ENCODE measurements at places on chromosomes 2 and 18. TPM values are rescaled to one million over a fixed set of nuclear protein-coding genes. Genes with fewer than 3 reads are reported as not detected.

- DNase-seq = no peak
Measured at GRCh38 chr2:158045362-158045761, 56.3 kb upstream of the UPP2 start.

DNA sequence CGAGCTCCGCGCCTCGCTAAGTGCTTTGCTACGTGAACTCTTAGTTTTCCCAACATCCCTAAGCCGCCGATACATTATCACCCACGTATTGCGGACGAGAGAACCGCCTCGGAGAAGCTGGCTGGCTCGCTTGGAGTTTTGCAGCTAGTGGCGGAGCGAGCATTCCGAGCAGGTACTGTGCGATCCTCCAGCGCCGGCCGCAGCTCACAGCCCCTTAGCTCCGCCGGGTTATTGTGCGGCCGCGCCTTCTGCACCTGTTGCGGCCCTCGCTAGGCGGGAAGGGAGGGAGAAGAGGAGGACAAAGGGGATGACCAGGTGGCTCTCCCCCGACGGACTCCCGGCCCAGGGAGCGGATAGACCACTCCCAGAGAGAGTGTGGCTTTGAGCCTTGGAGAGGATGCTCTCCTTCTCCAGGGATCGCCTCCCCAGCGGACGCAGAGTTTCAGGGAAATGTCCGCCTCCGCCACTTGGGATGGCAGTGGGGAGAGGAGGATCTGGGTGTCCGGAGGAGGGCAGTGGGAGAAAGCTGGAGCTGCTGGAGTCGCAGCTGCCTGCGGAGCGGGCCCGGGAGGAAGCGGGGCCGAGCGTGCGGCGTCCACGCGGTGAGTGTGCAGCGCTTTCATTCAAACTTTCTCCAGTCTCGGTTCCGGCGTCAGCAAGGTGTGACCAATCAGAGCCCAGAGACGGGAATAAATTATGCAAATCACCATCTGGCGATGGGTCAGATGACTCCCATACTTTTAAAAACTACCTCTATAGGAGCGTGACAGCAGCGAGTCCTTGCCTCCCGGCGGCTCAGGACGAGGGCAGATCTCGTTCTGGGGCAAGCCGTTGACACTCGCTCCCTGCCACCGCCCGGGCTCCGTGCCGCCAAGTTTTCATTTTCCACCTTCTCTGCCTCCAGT, at the start of gene LIPG:
Gene LIPG, plus strand, starts transcription at position 769 of the 905 bp plus-strand sequence. CDS start 252 bp downstream, outside the sequence.
- DNase-seq = no peak

GRCh38 chr2:164243315-164243714, 378.0 kb downstream of the GRB14 start:
- no peak for DNase-seq

ZNF804A gene
- 0.05 TPM for polyA plus RNA-seq

DNA sequence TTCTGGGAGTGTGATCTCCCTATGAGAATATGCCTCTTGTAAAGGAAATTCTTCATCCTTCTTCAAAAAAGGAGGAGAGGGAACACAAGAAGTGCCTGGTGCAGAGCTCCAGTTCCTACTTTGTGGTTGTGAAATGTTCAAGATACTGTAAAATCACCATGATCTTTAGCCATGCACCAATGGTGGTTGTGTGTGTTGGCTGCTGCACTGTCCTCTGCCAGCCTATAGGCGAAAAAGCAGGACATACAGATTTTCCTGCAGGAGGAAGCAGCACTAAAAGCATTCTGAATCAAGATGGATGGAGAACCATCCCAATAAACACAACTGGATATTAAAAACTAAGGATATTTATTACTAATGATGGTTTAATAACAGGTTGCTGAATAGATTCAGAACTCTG, 6.2 kb upstream of the KLHL14 start:
- no peak for DNase-seq

DNA sequence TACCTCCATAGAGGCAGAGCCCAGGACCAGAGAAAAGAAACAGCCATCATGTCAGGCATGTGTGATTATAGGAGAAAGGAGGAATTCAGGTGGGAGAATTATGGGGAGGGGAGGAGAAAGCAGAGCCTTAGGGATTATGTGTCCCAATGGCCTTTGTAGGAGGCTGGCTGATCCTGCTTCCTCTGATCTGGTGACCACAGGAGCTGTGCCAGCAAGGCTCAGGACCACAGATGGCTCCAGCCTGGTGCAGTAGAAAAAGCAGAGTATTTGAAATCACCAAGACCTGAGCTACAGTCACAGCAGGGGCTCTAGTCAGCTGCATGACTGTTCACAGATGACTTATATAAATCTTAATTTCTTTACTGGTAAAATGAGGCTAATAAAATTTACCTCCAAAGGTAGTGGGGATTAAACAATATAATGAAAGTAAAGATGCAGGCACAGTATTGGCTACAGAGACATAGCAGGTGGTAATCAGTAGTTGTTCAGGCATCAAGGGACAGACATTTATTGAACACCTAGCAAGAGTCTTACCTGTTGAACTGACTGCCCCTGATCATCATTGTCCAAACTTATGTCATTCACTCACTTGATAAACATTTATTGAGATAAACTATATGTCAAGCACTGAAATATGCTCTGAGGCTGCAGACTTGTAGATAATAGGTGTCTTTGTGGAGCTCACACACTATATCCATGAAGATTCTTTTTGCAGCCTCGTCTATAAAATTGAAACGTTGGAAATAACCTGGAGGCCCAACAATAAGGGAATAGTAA, 121.3 kb downstream of the MYCN start:
- no peak for DNase-seq

DNA sequence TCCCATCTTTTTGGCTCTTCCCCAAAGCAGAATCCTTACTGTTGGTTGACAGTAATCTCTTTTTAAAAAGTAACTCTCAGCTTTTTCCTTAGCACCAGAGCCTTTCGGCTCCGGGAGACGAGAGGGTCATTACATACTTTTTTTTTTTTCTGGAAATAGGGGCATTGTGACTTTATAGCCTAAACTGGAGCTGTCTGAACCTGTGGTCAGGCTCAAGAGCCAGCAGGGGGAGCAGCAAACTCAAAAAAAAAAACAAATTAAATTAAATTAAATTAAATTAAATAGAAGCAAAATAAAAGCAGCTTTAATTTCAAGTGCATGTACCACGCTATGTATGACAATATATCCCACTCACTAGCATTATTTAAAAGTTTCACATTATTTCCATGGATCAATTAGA, 156.6 kb downstream of the DTNA start:
- DNase-seq = no peak

CD207 gene
- polyA plus RNA-seq = 0.22 TPM

BCL2L11 gene
- polyA plus RNA-seq = 26.6 TPM

RDH14 gene
- polyA plus RNA-seq = 46.3 TPM

- DNase-seq = no peak
Measured at GRCh38 chr18:56083523-56084287, 495.7 kb upstream of the TCF4 start.

DNA sequence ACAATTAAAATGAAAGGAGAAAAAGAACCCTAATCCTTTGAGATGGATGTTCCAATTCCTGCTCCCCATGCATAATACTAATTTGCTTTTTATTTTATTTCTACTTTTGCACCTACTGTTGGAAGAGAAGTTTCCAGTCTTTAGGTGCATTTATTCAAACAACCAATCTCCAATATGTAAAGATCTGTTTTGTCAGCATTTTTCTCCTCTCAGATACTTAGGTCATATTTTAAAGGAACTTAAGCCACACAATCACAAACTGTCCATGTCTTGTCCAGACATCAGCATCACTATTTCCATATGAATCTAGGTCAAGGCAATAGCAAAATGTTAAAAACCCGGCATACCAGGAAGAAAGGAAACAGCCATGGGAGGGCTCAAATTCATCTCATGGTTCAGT, 1023.2 kb downstream of the BCL11A start:
- DNase-seq = no peak

All from right lung (tissue), 10 donors.